DMS79 treated with DMSO at 0.1 percent for 48 hours (cell line): ENCODE measurements at places on chromosomes 5 and 9.

DNA sequence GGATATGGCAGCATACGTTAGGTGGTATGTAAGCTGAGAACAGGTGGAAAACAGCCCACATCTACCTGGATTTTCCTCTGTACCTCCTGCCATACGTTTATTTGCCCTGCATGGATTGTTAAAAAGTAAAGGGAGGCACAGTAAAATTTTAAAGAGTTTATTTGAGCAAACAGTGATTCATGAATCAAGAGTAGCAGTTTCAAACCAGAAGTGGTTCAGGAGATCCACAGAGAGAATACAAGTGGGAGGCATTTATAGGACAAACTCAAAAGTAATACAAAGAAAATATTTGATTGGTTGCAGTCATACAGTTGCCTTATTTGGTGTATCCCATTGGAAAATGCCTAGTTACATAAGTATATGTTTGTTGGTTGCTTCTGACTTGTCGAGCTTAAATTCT, 117.6 kb downstream of the FAM170A start:
- DNase-seq: no peak

GRCh38 chr9:74528207-74528606, 31.1 kb downstream of the RORB start:
- no peak for DNase-seq

- no peak for DNase-seq
These were observed 3.6 kb upstream of the NPR3 start for GRCh38 chr5:32707418-32707997.

- no peak for DNase-seq
These were observed 338.1 kb upstream of the ADAMTS16 start for GRCh38 chr5:4802044-4802443.
